EH (cell line): ENCODE measurements at places on chromosomes 12 and 14.

DNA sequence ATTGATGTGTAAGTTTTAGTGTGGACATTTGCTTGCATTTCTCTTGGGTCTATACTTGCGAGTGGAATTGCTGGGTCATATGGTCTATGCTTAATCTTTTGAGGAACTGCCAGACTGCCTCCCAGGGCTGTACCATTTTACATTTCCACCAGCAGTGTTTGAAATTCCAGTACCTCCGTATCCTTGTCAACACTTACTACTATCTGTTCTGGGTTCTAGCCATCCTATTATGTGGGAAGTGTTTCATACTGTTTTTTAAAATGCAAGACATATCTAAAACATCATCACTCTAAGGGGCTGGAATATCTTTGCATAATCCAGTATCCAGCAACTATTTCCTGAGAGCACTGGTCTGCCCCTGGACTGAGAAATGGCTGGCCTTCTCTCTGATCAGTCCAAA is 80.2 kb upstream of the RIN3 start:
- DNase-seq = no peak

GRCh38 chr12:121112496-121112895 is 20.2 kb upstream of the P2RX7 start:
- DNase-seq = no peak

DNA sequence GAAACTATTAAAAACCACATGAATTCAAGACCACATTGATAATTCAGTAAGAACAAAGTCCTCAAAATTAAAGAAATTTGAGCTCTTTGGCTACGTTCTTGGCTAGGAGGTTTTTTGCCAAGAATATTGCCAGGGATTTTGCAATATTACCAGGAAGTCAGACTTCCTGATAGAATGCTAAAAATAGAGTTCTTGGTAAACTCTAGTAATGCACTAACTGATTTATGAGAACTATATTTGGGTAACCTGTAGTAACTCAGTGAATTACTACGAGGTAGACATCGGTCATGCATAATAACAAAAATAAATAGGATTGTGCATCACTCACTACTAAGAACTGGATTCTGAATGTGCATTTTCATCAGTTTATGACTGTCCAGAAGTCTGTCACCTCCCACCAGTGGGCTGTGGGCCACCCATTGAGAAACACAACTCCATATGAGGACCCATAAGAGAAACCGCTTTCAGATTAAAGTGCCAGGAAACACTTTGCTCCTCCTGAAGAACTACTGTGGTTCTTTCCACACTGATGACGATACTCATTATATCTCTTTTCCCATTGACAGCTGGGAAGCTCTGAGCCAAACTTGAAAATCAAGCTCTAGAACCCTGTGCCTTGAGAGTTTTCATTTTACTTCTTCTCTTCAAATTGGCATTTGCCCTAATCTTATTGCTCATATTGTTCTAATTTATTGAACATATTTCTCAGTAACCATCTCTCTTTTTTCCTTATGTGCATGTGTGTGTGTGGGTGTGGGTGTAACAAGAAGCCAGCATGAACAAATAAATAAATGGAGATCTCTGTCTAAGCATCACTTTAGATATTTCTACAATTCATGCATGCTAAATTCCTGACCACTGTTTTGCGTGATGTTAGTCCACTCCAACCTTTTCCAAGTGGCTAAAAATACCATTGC is 116.6 kb downstream of the BCL11B start:
- no peak for DNase-seq

DNA sequence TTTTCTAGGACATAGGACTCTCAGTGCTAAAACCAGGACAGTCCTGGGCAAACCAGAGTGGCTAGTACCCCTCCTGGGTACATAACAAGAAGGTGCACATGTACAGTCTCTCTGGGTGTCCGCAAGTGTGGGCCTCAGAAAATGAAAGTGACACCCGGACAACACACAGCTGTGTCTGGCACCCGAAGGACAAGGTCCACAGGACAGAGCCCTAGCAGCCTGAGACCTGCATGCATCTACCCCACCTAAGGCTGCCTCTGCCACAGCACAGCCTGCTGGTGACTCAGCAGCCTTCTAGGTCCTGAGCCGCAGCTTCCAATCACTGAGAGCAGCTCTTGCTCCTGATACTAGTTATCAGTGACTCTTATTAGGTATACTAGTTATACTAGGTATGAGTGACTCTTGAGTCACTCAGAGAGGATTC is 784.1 kb upstream of the TBX3 start:
- peak; percentile 58 for DNase-seq

DNA sequence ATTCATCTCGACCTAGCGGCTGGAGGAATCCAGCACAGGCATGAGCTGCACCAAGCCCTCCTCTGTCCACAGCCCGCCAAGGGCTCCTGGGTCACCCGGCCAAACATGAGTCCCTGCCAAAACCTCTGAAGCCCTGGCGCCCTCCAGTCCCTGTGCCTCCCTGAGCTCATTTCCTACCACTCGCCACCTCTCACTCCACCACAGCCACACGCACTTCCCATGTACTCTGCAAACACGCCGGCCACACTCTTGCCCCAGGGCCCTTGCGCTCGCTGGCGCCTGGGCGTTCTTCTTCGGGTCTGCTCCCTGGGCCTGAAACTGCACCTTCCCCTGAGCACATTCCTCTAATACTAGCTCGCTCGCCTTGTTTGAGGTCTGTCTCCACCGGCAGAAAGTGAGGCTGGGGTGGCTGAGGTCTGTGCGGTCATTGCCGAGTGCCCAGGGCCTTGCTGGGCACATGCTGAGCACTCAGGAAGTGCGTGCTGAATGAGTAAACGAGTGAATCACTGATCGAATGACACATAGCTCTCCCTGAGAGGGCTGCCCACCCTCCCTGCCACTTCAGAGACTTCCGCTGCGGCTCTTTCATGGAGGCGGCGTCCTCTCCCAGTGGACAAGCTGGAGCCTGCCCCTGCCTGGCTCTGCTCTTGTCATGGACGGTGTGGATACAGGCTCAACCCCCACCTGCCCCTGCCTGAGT is 33.7 kb upstream of the DLK1 start:
- peak; percentile 94 for DNase-seq

GRCh38 chr14:47524524-47524923 is 150.9 kb downstream of the MDGA2 start:
- DNase-seq = no peak

GRCh38 chr12:105878964-105879363 is 259.8 kb downstream of the NUAK1 start:
- peak; percentile 15 for DNase-seq

GRCh38 chr12:13387101-13387500 is 190.6 kb downstream of the EMP1 start:
- DNase-seq = no peak

DNA sequence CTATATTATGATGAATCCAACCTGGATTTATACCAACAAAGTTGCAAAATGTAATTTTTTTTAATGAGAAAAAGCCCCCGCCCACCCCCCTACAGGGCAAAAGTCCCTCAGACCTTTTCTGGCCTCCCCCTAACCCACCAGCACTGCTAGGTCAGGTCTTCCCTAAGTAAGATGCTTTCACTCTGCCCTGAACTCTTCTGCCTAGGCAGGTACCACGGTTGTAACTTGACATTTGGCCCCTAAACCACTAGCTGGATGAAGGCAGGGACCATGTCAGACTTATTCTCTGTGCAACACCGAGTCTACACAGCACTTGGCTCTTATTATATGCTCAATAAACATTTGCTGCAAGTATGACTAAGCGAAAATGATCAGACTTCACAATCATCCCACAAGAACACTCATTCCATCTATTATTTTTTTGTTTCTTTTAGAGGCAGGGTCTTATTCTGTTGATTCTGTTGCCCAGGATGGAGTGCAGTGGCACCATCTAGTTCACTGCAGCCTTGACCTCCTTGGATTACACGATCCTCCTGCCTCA is 63.2 kb downstream of the SPRING1 start:
- DNase-seq = no peak

GRCh38 chr12:132432721-132433577 is 57.0 kb upstream of the FBRSL1 start:
- no peak for DNase-seq

DNA sequence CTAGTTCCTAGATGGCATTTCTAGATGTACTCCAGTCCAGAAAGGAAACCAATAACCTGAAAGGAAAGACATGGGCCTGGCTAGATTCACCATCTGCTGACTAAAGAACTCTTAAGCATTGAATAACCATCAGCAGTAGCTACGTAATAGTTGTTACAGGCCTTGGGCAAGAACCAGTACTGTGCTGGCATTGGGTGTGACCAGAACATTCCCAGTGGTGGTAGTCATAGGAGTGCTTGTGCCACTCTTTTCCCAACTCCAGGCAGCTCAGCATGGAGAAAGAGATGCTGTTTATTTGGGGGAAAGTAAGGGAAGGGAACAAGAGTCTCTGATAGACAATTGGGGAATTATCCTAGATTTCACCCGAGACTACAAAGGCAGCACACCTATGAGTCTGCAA is 333.3 kb downstream of the SLC16A7 start:
- DNase-seq = peak; percentile 82
